ENCODE measurements at places on chromosomes 1 and 21.

DNA sequence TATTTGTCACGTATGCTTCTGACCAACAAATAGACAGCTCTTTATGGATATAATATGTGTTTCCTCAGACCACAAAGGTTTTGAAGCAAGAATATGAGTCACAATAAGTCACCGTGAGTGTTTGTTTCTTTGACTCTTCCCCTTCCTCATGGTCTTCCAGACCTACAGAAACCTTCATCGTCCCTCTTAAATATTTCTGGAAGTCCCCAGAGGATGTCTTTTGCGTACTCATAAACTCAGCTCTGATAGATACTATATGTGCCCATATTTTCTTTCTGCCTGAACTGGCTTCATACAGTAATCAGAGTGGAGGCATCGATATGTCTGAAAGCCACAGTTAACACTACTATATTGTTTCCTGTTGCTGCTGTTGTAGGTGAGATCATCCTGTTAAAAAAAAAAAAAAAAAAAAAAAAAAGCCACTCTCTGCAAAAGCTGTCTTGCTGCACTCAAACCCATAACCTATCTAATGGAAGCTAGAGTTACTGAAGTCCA is 38.4 kb downstream of the ADAMTS1 start:
- DNase-seq, result no peak

DNA sequence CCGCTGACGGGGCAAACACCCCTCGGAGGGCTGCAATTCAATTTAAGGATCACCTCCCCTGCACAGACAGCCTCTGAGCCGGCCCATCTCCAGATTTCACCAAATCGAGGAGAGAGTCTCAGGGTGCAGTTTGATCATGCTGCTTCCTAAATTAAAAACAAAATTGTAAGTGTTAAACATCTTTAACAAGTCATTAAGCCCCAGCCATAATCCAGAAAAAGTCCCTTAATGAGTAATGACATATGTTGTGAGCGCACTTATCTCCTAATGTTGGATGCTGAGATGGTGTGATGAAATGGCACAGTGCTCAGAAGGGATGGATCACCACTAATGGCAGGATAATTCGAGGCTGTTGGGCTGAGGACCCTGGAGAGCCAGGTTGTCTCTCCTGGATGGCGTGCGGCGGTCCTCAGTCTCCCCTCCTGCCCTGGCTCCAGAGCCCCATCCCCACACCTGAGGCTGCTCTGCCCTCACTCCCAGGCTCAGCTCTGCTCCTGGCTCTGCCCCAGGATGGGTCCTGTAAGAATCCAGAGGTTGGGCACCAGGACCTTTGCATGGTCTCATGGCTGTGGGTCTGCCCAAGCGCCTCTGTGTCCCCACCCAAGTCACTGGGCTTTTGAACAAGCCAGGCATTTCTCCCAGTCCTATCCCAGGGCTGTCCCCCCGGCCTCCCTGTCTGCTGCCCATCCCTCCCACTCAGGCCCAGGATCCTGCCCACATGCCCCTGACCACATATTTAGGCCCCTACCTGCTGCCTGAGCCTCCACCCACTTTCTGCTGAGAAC is 224.4 kb upstream of the POU3F1 start:
- no peak for DNase-seq

DNA sequence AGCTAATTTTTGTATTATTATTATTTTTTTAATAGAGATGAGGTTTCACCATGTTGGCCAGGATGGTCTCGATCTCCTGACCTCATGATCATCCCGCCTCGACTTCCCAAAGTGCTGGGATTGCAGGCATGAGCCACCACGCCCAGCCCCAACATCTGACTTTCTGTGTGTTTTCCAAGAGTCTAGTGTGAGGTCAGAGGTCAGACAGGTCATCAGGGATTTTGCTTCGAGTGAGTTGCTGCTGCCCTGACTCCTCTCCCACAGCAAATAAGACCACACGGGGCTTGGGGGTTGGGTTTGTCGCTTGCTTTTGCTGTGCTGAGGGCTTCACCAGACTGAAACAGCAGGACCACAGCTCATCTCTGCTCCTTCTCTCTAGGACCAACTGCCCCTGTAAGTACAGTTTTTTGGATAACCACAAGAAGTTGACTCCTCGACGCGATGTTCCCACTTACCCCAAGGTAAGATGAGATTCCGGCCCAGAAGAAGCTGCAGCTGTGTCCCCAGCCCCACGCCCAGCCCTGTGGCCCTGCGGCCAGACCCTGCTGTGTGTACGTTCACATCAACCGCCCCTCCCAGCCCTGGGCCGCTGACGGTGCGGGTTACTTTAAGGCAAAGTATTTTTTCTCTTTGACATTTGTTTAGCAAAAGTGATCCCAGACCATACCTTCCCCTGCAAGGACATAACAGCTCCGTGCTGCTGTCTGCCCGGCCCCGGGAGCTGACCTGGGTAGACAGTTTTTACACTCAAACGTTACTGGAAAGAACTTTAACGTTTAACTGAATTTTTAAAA is 97.5 kb downstream of the PDE9A start:
- DNase-seq, result no peak

GRCh38 chr1:6316240-6317097 is 55.6 kb upstream of the GPR153 start:
- no peak for DNase-seq

DNA sequence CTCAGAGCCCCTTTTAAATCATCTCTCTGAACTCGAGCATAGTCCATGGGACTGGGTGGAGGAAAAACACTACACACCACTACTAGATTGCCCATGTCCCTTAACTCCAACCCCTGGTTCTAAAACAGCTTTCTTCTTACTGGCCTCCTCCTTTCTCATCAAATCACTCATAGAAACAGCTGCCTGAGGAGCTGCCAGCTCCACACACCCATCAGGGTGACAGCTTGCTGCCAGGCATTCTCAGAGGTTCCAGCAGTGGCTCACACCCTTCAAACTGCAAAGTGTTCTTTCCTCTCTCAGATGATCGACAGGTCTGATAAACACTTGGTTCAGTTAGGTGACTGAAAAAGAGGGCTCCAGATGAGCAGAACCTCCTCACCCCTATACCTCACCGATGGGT is 543.0 kb upstream of the PLXNA2 start:
- no peak for DNase-seq

DNA sequence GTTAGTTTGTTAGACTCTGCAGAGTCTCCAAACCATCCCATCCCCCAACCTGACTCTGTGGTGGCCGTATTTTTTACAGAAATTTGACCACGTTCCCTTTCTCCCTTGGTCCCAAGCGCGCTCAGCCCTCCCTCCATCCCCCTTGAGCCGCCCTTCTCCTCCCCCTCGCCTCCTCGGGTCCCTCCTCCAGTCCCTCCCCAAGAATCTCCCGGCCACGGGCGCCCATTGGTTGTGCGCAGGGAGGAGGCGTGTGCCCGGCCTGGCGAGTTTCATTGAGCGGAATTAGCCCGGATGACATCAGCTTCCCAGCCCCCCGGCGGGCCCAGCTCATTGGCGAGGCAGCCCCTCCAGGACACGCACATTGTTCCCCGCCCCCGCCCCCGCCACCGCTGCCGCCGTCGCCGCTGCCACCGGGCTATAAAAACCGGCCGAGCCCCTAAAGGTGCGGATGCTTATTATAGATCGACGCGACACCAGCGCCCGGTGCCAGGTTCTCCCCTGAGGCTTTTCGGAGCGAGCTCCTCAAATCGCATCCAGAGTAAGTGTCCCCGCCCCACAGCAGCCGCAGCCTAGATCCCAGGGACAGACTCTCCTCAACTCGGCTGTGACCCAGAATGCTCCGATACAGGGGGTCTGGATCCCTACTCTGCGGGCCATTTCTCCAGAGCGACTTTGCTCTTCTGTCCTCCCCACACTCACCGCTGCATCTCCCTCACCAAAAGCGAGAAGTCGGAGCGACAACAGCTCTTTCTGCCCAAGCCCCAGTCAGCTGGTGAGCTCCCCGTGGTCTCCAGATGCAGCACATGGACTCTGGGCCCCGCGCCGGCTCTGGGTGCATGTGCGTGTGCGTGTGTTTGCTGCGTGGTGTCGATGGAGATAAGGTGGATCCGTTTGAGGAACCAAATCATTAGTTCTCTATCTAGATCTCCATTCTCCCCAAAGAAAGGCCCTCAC is at the start of gene OLIG2:
OLIG2 (plus strand) TSS at position 447 of the 954 bp plus-strand sequence. CDS start 928 bp downstream, outside the sequence.
- DNase-seq, result peak; percentile 18

Data from CMK (cell line).